Testis (tissue), 5 donors: ENCODE measurements at places on chromosomes 7 and 10. TPM values are rescaled to one million over a fixed set of nuclear protein-coding genes. Genes with fewer than 3 reads are reported as not detected.

GRCh38 chr10:111077479-111077784 is 603 bp downstream of the ADRA2A start:
- DNase-seq, result no peak

GRCh38 chr10:119316729-119317097 is 109.3 kb downstream of the GRK5 start:
- no peak for DNase-seq

- peak; percentile 18 for DNase-seq
Measured at GRCh38 chr10:21173802-21174714, 276.9 kb upstream of the NEBL start.

GRCh38 chr10:50333872-50334271 is 82.6 kb upstream of the ASAH2 start:
- DNase-seq, result no peak

The CLDN3 gene
- 6.1 TPM for polyA plus RNA-seq

DNA sequence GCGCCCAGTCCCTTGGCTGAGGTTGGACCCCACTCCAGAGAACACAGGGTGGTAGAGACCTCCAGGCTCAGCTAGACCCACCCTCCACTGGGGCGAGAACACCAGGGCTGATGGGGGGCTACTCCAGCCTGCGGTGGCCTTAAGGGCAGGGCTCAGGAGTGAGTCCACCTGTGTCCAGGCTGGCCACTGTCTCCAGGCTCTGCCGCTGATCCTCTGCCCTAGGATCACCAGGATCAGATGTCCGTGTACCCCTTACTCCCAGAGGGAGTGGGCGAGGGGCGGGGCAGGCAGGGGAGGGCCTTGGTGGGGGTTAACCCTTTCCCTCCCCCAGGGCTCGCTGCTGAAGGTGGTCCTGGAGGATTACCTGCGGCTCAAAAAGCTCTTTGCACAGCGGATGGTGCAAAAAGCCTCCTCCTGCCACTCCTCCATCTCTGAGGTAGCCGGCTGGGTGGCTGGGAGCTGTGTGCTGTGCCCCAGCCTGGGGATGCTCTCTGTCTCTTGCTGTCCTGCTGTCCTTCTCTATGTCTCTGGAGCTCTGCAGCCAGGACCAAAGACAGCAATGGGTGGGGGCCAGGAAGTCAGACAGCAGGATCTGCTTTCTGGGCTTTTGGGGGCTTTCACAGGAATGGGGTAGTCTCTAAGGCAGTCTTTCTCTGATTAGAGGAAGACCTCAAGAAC is 38.0 kb downstream of the PSAP start:
- DNase-seq, result no peak

DNA sequence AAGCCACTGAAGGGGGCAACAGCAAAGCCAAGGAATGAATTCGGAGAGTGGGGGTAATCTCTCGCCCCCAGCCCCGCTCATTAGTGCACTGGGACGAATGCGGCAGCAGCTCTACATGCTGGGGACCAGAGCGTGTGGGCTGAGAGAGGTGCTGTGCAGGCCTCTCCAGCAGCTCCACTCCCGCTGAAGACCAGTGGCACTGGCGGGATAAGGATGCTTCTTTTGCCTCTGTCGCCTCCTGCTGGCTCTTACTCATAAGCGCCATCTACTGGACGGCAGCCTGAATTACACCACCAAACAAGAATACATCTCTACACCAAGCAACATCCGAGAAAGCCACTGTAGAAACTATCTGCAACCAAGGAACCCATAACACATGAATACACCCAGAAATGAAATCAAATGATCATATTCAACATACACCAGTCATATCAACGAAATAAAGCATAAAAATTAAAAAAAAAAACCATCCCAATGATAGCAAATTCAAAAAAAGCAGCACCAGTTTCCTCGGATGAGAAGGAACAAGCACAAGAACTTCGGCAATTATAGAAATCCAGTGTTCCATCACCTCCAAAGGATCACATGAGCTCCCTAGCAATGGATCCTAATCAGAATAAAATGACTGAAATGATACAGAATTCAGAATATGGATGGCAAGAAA is 79.0 kb upstream of the TMEM168 start:
- peak; percentile 51 for DNase-seq

The GOLGA7B gene
- 1.3 TPM for polyA plus RNA-seq

DNA sequence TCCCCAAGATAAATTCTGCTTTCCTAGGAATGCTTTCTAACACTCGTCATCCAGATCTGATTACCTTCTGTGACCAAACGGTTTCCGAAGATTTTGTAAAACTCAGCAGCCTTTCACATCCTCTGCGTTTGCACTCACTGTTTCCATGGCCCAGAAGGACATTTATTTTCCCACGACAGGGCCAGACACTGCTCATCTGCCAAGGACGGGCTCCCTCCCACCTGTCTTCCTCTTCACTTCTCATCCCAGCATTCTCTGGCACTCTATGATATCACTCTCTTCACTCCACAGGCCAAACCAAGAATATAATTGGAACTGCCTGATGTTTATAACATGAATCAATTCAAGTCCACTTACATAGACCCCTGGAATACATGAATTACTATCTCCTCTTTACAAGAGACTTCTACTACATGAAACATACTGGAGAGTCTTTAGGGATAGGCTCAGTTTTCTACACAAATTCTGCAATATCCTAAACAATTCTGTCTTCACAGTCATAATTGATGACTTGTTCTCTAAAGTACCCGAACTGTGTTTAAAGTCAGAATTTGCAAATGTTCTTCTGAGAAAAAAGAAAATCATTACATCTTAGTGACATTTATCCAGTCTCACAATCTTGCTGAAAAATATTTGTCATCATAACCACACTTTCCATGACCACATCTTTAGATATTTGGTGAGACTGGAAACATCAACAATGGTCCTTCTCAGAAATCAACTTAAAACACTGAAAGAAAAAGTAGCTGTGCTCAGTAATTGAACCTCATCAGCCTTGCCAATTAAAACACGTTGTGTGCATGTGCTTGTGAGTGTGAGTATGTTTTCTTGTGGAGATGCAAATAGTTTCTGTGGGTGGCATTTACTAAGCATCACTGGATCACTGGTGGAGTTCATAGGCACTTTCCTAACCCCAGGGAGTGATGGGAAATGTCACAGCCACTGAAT is 79.5 kb upstream of the PRSS58 start:
- no peak for DNase-seq

DNA sequence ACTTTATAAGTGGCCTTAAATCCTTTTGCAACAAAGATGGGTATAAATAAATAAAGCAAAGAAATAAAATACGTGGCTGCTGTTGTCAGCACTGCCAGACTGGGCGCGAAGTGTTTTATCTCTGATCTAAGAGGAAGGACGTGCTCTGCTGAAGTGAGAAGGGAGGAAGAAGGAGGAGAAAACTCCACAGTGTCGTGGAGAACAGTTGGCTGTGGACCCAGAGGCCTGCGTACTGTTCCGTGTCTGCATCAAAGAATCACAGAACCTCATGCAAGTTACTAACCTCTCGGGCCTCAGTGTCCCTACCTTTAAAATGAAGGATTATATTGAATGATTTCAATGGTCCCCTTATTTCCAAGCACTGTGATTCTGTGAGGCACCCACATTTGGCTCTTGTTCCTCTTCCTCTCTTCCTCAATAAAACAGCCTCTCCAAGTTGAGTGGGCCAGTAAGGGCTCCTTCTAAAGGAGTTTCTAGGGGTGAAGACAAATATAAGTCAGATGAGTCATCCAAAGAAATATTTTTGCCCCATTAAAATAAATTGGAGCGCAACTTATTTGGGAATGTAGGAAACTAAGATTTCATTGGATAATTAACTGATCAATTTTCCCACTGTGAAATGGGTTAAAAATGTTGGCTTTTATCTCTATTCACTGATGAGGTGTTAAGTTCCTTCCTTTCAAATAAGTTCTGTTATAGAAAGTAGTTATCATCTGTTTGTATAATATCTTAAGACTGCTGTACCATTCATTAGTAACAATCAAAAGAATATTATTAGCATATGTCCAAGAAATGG is 126.9 kb upstream of the EFCAB10 start:
- peak; percentile 56 for DNase-seq

The ZNF467 gene
- 2.9 TPM for polyA plus RNA-seq

DNA sequence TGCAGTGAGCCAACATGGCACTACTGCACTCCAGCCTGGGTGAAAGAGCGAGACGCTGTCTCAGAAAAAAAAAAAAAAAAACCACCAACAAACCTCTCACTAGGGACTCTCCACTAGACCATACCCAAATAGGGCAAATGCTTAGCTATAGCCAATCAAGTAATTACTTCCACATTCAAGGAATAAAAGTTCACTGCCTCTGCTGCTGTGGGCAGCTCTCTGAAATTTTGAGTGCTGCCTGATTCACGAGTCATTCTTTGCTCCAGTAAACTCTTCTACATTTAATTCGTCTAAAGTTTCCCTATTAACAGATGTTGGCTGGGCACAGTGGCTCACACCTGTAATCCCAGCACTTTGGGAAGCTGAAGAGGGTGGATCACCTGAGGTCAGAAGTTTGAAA is 4.7 kb upstream of the NRBF2 start:
- DNase-seq, result no peak

The PON3 gene
- polyA plus RNA-seq, result 53.7 TPM

- DNase-seq, result no peak
Measured at GRCh38 chr10:6737080-6737641, 157.1 kb upstream of the PRKCQ start.

- DNase-seq, result no peak
Measured at GRCh38 chr10:43208147-43209073, 58.5 kb downstream of the RASGEF1A start.

- no peak for DNase-seq
Measured at GRCh38 chr7:64755865-64756264, 38.4 kb upstream of the ZNF138 start.

- DNase-seq, result no peak
Measured at GRCh38 chr10:77448226-77448625, 189.4 kb downstream of the KCNMA1 start.

The HTR5A gene
- polyA plus RNA-seq, result 2.8 TPM

The ITGB1 gene
- 175 TPM for polyA plus RNA-seq

The DLX5 gene
- 1.3 TPM for polyA plus RNA-seq

The CALU gene
- polyA plus RNA-seq, result 81.4 TPM

DNA sequence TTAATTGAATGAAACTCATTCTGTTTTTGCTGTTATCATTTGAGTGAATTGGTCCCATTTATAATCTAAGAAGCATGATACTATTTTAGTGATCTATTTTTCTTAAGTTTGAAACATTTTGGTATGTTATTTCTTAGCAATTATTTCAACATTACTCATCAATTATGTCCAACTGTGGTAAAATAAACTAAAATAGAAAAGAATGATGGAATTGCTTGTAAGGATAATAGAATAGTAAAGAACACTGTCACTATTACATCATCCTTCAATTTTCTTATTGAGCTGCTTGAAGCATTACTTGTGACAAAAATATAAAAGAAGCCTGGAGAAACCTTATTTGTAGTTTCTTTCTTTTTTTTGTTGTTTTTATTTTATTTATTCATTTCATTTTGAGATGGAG is 42.4 kb downstream of the ZNF487 start:
- no peak for DNase-seq

The ZNF722 gene
- polyA plus RNA-seq, result 1.2 TPM

DNA sequence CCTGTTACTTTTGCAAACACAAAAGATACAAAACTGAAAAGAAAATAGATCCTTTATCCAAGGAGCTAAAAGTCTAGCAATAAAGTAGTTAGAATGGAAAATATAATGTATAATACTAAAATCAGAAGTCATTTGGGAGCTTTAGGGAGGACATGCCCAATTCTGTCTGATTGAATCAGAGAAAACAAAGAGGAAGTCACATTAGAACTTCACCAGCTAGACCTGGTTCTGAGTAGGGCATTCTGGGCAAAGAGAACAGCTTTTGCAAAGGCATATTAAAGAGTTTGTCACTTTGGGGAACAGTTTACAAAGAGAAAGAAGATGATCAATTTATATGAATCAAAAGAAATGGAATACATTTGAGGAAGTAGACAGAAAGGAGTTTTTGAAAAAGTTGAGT is 107.0 kb upstream of the PRSS1 start:
- DNase-seq, result no peak

DNA sequence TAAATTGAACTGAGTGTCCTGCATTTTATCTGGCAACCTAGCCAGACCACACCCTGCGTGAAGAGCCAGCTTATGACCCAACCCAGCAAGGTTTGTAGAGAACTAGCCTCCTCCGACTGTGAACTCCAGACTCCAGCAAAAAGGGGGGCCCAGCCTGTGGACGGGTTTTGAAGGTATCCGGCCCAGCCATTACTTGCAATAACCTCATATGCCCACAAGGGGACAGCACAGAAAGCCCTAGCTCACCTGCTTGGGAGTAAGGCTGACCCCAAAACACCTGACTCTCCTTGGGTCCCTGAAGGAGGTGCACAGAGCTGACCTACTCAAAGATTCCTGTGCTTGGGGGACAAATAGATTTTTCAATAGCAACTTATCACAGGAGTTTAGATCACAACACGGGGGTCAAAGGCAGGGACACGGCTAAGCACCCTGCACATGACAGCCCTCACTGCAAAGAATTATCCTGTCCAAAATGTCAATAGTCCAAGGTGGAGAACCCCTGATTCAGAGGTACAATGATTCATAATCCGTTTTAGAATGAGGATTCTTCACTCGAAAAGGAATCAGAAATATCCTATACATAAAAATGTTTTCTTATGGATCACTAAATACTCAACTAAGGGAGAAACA is 4.6 kb downstream of the TRPV6 start:
- DNase-seq, result peak; percentile 54

DNA sequence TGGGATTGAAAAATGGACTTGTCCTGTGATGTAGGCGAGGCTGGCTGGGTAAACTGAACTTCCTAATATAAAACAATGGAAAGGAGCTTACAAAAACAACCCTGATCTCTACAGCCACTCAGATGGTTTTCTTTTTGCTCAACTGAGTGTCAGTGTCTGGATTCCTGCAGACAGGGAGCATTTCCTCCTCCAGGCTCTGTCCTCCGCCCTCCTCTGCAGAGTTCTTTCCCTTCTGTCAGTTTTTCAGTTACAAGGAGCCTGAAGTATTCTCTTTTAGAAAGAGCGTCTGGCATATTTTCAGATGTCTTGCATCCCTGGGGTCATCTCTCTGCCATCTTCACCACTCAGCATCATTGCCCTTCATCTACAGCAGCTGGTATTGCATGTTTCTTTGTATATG is 50.0 kb upstream of the PITRM1 start:
- no peak for DNase-seq

The YKT6 gene
- polyA plus RNA-seq, result 85.9 TPM

The CALY gene
- 4.9 TPM for polyA plus RNA-seq

- DNase-seq, result peak; percentile 33
Measured at GRCh38 chr7:154789404-154789803, 213.5 kb downstream of the PAXIP1 start.

- DNase-seq, result no peak
Measured at GRCh38 chr7:135151533-135151932, 3.7 kb downstream of the TMEM140 start.

The KCND2 gene
- polyA plus RNA-seq, result 3.8 TPM

GRCh38 chr10:65769828-65770227 is 1156.0 kb upstream of the LRRTM3 start:
- DNase-seq, result no peak

DNA sequence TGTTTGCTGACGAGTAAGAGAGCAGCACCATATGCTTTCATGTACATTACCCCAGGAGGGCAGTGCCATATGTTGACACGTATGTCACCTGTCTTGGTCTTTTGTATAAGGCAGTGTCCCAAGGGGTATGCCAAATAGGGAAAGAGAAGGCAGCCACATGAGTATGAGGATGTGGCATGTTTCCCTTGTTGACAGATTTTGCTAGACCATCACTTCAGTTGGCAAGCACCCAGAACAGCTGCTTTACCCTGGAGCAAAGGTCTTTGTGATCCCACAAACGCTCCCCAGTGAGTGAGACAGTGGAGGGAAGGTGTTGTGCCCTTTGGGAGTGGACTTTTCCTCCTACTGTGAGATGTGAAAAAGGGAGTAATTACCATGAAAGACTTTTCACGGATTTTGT is 350.1 kb downstream of the ETV1 start:
- no peak for DNase-seq
